Mucosa of gallbladder (tissue), 1 donor: ENCODE measurements at places on chromosomes 7 and 10. TPM values are rescaled to one million over a fixed set of nuclear protein-coding genes. Genes with fewer than 3 reads are reported as not detected.
A peak's percentile ranks its signal among the peaks of the same experiment; 100 is the strongest.

Gene FLNC
- total RNA-seq = 236 TPM

Gene ANKRD30A
- total RNA-seq = not detected

Gene FMC1
- 18.2 TPM for total RNA-seq

Gene NEURL1
- 4.9 TPM for total RNA-seq

Gene LRRTM3
- total RNA-seq = not detected

Gene AKR1E2
- 15.2 TPM for total RNA-seq

Gene PRKAR2B
- 7.1 TPM for total RNA-seq

Gene DIP2C
- 31.5 TPM for total RNA-seq

Gene WNT2
- not detected for total RNA-seq

GRCh38 chr7:151893405-151893923, 16.5 kb upstream of the PRKAG2 start:
- no peak for DNase-seq

DNA sequence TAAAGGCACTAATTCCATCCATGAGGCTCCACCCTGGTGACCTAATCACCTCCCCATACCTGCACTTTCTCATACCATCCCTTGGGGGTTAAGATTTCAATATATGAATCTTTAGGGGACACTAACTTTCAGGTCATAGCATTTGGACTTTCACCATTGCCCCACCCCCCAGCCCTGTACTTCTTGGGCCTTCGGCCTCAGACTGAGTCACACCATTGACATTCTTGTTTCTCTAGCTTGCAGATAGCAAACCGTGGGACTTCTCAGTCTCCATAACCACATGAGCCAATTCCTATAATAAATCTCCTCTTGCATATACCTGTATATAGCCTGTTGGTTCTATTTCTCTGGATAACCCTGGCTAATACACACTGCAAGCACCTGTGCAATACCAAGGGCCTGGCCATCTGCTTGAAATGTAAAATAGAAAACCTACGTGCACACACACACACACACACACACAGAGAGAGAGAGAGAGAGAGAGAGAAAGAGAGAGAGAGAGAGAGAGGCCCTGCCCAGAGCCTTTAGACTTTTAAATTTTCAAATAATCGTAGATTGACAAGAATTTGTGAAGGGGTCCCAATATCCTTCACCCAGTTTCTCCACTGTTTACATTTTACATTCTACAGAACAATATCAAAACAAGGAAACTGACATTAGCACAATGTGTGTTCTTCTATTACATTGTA, 25.3 kb downstream of the ANXA8 start:
- DNase-seq = no peak

- no peak for DNase-seq
Measured at GRCh38 chr10:103439776-103440175, 12.4 kb downstream of the CALHM2 start.

DNA sequence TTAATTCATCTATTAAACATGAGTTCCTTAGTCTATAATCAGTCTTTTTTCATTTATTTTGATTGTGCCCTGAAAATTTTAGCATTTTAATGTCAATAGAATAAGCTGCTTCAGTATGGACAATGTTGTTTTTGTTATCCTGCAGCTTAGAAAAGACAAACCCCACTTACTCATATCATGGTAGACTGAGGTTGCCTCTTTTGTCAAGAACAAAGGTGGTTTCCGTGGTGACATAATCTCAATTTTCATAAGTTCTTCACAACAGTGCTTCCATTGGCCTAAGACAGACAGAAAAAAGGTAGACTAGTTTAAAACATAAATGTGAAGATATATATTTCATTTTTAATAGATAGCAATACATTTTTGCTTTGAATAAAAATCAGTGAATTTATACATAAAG, 69.1 kb downstream of the RTKN2 start:
- no peak for DNase-seq

DNA sequence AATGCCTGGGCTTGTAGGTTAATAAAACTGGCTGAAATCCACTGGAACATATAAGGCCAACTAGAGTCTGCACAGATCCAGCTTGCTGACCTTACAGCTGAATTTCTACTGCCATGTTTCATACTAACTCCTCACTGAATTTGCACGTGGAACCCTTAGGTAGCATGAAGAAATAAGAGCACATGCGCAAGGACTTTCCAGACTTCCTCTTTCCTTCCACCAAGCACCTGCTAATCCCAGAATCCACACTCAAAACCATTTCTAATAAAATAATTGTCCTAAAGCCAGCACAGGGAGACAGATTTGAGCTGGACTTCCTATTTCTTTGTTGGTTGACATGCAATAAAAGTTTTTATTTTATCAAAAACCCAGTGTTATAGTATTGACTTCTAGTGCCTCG, 46.8 kb downstream of the NPVF start:
- no peak for DNase-seq

DNA sequence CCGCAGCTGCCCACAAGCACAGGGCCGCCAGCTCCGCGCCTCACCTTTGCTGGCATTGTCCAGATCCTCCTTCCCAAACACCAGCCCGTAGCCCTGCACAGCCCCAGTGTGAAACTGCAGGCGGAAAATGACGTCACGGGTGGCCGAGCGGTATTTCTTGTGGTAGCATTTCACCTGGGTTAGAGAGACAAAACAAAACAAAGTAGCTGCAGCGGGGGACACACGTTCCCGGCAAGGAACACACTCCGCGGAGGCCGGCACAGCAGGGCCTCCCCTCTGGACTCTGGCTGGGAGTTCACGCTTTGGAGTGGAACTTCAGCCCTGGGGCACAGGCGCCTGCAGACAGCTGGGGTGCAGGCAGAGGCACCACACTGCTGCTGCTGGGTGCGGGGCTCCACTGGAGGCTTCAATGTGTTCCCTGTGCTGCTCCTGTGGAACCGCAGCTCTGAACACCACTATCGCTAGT, 181.1 kb downstream of the TNS3 start:
- no peak for DNase-seq

GRCh38 chr7:7178081-7178480, 4.3 kb upstream of the C1GALT1 start:
- no peak for DNase-seq

DNA sequence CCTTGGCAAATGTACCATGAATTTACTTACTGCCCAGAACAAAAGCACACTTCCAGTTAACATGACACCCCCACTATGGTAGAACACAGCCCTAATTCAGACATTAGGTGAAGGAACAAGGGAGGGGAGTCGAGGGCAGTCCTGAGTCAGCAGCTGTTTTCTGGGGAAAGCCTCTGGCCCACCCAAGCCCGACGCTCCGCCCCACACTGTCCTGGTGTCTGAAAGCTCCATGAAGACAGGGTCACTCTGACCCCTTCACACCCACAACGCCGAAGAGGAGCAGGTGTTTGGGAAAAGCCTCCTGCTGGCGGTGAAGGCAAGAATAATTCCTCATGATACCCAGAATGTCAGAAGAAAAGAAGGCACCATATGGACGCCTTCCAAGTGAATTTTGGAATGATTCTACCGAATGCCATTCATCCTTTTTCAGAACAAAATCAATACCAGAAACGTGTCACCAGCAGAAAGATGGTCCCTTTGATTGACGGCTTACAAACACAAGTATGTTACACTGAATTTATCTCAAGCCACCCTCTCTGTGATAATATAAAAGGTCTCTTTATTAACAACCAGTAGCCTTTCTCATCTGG, 172.1 kb downstream of the DIP2C start:
- DNase-seq = no peak

DNA sequence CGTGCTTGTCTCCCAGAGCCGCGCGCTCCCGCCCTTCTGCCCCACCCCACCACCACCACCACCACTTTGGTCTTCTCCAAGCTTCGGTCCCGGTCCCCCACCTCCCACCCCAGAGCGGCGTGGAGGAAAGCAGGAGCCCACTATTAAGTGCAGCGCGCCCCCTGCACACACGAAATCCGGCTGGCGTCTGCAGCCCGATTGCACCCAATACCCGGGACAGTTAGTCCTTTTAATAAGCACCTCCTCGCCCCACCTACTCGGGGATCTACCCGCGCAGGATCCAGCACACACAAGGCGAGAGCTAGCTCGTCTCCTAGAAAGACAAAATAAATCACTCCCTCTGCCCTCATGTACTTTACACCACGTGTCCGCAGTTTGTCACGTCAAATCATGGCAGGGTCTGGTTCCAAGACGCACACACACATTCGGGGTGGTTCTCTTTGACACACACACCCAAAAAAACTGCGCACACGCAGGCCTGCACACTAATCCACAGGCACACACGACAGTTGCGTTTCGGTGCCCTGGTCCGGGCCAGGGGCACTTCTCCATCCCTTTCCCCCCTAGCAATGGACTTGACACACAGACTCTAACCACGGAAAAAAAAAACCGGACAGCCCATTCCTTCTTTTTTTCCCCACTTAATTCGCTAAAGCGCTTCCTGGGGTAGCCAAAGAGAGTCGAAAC, 1.6 kb downstream of the SFMBT2 start:
- peak; percentile 29 for DNase-seq

- no peak for DNase-seq
Measured at GRCh38 chr7:18087026-18087686, 59.5 kb upstream of the PRPS1L1 start.

DNA sequence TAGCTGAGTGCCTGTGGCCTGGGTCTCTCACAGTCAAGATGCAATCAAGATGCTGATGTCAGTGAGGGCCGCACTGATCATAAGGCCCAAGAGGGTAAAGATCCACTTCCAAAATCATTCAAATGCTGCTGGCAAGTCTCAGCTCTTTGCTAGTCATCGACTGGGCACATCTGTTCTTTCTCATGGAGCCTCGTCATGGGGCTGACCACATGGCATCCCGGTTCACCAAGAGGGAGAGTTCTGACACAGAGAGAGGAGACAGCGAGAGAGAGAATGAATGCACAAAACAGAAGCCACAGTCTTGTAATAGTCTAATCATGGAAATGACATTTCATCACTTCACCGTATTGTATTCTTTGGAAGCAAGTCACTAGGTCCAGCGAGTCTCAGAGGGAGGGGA, 1067.5 kb upstream of the C7orf33 start:
- no peak for DNase-seq

DNA sequence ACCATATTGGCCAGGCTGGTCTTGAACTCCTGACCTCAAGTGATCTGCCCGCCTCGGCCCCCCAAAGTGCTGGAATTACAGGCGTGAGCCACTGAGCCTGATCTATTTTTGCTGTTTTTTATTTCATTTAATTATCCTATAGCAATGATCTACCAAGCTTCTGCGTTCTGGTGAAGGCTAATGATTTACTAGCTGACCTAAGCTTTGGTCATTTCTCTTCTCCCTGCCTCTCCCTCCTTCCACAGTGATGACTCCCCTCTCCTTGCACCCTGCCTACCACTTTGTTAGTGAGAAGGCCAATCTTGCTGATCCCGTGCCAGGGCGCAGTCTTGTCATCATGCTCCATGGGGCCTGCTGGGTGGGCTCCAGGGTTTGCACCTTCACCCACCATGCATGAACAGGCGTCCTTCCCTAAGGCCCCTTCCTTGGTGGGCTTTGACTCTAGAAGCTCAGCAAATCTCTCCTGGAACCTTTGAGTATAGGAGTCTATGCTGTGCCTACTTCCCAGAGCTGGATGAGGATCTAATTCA, 11.9 kb upstream of the ZCCHC24 start:
- no peak for DNase-seq

DNA sequence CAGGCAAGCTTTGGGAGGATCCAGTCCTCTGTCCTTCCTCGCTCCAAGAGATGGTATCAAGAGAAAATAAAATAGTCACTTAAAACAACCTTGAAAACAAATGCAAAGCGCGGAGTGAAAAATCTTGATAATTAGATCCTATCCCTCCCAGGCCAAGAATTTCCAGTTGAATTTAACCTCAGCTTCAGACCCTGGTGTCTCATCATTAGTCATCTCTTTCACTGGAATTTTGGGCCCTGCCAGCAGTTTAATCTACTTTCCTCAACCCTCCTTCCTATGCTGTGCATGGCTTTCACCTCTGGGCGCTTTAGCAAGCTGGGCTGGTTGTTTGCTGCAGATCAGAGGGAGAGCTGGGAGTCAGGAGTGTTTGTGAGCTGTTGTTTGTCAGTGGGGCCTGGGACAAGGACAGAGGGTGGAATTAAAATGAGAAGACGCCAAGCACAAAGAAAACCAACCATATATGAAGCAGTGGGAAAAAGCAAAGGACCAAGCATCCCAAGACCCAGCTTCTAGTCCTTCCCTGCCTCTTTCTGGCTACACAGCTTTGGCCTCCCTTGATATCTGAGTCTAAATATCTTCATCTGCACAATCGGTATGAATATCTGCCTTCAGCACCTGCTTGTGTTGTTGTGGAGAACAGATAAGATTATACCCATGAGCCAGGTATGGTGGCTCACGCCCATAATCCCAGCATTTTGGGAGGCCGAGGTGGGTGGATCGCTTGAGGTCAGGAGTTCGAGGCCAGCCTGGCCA, 13.5 kb downstream of the MYOF start:
- no peak for DNase-seq

GRCh38 chr10:8656261-8656660, 601.8 kb downstream of the GATA3 start:
- no peak for DNase-seq

DNA sequence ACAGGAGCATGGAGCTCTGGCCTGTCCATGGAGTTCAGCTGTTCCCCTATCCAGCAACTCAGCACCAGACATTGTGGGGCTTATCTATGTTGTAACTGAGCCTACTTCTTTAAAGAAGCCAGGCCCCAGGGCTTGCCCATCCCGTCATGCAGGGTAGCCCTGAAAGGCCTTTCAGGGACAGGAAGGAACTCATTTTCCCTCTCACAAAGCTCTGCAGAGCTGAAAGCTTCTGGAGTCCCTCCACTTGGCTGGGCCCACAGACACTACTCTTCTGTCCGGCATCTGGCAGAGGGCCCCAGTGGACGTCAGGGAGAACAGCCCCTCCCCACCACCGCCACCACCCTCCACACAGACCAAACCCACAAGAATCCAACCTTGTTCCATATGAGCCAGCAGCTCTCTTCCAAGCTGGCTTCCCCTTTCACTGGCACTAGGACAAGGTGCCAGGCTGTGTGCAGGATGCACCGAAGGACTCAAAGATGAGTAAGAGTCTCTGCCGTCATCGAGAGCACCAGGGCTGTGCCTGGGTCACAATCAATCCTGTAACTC, 33.1 kb downstream of the DENND2A start:
- peak; percentile 72 for DNase-seq

DNA sequence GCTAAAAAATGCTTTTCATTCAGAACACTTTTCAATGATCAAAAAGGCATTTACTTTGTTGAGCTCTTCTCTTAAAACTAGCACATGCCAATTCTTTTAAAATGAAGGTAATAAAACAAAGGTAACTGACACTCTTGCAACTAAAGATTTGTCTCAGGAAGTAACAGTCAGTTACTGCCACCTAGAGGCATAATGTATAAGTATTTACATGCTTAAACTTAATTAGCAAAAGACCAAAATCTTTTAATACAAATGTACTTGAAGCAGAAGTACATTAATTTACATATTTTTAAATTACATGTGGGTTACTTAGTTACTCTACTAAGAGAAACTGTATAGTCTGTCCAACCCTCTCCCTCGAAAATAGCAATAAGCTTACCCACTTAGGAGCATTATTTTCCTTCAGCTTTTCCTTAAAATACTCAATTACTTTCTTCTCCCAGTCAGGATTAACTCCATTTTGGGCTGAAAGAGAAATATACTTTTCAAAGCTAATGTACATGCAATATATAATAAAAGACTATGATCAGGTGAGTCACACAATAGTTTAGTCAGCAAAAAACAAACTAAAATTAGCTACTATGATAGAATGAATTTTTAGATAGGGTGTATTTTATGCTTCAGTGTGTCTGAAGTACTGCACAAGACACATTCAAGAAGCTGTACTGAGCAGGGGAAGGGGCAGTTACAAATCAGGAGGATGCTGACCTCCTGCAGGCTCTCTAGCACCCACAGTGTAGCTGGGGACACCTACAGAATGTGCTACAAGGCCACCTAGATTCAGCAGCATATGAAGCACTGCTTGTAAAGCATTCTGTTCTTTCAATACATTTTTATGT, 13.0 kb downstream of the MCMBP start:
- no peak for DNase-seq

GRCh38 chr7:157003445-157003755, 7.1 kb downstream of the MNX1 start:
- no peak for DNase-seq
